NCI-H1694 (cell line): ENCODE measurements at places on chromosomes 3 and 15.

DNA sequence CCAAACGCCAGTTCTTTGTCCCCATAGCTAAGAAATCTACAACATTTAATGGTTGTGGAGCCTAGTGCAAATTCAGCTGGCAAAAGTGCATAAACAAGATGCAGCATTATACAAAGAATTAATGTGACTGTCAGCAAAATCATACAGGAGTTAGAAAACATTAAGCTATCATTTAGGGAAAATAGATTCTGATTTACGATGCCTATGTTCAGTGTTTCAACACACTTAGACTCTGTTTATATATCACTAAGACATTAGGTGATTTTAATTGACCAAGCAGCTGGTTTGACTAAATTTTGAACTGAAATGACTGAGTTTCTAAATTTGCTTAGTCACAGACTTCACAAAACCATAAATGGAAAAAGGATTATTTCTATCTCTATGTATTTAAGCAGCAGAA lies 1076.8 kb downstream of the TBL1XR1 start:
- no peak for DNase-seq

- no peak for DNase-seq
Measured at GRCh38 chr3:140994316-140994715, 52.7 kb downstream of the SLC25A36 start.

DNA sequence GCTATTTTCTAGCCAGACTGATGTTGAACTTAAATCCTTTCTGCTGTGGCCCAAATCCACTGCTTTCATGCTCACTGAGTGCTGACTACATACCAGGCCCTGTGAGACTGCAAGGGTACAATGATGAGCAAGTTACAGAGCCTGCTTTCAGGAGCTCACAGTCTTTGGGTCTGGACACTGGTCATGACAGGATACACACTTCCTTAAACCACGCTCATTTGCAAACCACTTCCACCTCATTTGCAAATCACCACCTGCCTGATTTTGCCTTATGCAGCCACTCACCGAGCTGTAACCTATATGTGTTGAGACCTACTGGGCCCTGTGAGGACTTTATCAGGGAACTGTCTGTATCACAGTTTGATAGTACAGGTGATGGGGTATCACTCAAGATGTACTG lies 50.2 kb upstream of the LRRC58 start:
- no peak for DNase-seq

- DNase-seq = no peak
Measured at GRCh38 chr3:81558106-81558505, 203.3 kb downstream of the GBE1 start.

- no peak for DNase-seq
Measured at GRCh38 chr15:83323296-83323711, 38.8 kb upstream of the BNC1 start.

DNA sequence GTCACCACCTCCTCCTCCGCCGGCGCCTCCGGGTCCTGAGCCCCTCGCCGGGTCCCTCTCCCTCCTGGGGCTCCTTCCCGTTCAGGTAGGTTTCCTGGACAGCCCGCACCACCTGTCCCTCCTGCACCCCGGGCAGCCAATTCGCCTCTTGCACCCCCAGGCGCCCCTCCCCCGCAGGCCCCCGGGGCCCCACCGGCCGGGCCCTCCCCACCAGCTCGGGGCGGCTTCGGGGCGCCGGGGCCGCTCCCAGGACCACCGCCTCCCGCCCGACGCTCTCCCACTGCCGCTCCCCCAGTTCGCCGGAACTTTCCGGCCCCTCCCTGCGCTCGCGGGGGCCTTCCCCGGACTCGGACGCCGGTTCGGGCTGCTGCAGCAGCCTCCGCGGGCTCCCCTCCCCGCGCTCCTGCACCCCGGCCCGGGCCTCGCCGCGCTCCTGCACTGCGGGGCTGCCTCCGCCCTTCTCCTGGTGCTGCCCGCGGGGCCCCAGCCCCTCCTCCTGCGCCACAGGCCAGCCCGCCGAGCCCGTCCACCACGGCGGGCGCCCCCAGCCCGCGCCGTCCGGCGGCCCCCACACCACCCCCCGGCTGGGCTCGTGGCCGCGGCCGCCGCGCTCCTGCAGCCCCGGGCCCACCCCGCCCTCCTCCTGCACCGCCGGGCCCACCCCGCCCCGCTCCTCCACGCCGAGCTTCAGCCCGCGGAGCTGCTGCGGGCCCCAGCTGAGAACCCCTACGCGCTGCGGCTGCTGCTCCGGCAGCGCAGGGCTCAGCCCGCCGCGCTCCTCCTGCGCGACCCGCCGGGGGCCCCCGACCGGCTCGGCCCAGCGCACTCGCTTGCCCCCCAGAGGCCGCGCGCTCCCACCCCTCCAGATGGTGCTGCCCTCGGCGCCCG lies 587 bp upstream of the TNK2 start:
- no peak for DNase-seq

GRCh38 chr3:16508591-16508995 lies 4.9 kb downstream of the RFTN1 start:
- DNase-seq = no peak

GRCh38 chr15:42704492-42704926 lies 32.4 kb downstream of the CDAN1 start:
- DNase-seq = peak; percentile 49

DNA sequence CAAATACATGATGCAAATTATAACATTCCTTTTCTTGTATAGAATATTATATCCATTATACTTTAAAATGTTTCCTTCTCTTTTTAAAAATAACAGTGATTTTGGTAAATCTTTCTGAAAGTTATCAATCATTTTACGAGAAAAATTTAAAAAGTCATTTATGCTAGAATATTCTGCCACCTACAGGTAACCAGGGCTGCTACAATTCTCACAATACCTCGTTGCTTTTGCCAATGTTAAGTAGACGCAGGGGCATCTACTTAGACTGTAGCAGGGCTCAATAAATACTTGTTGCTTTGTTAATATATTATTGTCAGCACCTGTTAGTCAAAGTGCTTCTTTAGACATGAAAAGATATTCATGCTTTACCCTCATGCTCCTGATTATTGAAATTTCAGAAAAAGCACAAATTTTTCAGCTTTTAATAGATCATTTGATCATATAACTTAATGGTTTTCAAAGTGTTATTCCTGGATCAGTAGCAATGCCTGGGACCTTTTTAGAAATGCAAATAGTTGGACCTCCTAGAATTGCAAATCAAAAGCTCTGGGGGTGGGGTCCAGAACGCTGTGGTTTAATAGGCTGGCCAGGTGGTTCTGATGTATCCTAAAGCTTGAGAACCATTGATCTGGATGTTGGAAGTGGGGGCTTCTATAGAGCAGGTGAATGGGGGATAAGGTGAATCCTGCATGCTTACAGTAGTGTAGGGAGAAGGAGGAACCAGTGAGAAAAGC lies 223.6 kb upstream of the PDZRN3 start:
- no peak for DNase-seq

GRCh38 chr3:157329551-157329950 lies 107.1 kb upstream of the PTX3 start:
- no peak for DNase-seq

- DNase-seq = no peak
Measured at GRCh38 chr3:52250122-52250521, 4.6 kb downstream of the PPM1M start.

DNA sequence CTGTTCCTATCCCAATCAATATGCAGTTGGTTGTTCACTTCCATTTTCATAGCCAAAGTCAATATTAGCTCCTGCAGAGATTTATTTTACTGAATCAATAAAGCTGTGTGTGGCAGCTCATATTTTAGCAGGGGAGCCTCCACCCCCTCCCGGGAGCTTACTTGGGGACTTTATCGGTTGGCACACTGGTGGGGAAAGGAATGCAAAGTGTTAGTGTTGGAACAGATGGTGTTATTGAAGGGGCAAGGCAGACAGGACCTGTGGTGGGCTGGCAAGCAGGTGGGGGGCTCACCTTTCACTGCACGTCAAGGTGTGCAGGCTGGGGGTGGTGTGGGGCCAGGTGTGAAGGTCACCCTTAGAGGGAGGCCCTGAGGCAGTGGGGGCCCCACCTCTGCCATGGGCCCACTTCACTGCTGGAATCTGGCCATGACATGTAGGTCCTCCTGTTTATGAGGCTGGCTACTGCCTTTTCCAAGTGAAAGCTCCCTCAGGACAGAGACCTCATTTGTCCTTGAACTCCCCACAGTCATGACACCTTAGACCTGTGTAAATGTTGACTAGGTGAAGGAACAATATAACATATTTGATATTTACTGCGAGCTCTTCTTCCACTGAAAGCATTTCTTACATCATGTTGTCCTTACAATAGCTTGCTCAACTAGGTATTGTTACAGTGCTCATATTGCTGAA lies 44.0 kb upstream of the SEC22A start:
- DNase-seq = no peak

DNA sequence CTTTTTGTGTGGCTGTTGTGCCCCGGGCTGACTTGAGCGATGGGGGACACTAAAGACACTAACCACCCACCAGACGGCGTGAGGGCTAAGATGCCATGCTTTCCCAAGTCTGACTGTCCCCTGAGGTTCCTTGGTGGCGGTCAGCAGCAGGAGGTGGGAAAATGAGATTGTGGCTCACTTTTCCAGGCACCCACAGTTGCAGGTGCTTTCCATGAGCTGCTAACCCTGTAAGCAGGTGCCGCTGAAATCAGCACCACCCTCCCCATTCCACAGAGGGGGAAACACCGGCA lies 17.7 kb downstream of the PRR23E start:
- no peak for DNase-seq

GRCh38 chr3:146834917-146835316 lies 229.8 kb upstream of the PLSCR5 start:
- DNase-seq = no peak

- DNase-seq = no peak
Measured at GRCh38 chr15:69777356-69777755, 320.4 kb downstream of the TLE3 start.

DNA sequence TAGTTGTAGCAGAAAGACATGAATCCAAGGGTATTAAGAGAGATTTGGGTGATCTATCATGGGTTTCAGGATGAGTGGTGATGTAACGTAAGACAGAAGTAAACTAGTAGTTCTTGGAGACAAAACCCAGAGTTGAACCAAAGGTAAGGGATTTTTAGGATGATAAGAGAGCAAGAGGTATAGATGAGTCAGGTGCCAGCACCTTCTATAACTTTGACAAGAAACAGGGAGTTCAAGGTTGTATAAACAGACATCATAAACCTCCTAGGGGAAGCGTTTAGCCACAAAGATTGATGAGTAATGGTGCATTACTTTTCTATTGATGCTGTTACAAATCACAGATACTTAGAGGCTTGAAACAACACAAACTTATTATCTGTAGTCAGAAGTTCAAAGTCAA lies 447.3 kb upstream of the ARHGEF26 start:
- no peak for DNase-seq

- DNase-seq = no peak
Measured at GRCh38 chr15:94029495-94029894, 201.9 kb upstream of the MCTP2 start.

DNA sequence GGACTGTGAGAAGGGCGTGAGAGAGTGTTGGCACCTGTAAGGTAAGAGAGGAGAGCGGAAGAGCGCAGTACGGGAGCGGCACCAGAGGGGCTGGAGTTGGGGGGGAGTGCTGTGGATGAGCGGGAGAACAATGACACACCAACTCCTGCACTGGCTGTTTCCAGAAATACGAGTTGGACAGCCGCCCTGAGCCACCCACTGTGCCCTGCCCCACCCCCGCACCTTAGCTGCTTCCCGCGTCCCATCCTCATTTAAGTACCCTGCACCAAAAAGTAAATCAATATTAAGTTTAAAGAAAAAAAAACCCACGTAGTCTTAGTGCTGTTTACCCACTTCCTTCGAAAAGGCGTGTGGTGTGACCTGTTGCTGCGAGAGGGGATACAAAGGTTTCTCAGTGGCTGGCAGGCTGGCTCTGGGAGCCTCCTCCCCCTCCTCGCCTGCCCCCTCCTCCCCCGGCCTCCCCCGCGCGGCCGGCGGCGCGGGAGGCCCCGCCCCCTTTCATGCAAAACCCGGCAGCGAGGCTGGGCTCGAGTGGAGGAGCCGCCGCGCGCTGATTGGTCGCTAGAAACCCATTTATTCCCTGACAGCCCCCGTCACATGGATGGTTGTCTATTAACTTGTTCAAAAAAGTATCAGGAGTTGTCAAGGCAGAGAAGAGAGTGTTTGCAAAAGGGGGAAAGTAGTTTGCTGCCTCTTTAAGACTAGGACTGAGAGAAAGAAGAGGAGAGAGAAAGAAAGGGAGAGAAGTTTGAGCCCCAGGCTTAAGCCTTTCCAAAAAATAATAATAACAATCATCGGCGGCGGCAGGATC lies at the start of gene SOX2:
TSS of gene SOX2 (plus strand) at position 601 of the 811 bp plus-strand sequence. CDS start 436 bp downstream, outside the sequence.
- DNase-seq = peak; percentile 40

GRCh38 chr3:116442331-116443021 lies 2.8 kb downstream of the LSAMP start:
- DNase-seq = no peak

DNA sequence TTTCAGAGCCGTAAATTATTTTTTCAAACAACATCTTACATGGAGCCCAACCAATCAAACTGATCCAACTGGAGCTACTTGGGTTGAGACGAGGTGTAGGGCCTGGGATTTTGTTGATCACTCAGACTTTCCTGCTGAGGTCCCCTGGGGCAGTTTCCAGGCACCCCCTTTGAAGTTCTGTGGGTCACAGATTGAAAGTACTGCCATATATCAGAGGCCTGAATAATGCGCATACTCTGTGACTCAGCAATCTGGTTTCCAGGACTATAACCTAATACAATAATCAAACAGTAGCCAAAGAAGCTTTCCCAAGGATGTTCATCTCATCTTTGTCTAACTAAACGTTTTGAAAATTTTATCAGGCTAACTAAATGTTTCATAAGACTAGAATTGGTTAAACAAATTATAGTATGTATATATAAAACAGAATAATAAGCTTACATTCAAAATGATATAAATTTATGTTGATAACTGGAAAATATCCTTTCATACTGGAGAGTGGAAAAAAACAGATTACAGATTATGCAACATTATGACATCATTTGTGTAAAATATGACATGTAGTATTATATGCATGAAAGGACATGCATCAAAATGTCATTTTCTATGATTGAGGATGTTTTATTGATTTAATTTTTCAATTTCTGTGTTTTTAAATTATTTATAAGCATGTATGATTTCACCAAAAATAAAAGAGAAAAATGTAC lies 617.1 kb downstream of the NTRK3 start:
- no peak for DNase-seq

- no peak for DNase-seq
Measured at GRCh38 chr3:32815841-32816438, 1.9 kb upstream of the TRIM71 start.

DNA sequence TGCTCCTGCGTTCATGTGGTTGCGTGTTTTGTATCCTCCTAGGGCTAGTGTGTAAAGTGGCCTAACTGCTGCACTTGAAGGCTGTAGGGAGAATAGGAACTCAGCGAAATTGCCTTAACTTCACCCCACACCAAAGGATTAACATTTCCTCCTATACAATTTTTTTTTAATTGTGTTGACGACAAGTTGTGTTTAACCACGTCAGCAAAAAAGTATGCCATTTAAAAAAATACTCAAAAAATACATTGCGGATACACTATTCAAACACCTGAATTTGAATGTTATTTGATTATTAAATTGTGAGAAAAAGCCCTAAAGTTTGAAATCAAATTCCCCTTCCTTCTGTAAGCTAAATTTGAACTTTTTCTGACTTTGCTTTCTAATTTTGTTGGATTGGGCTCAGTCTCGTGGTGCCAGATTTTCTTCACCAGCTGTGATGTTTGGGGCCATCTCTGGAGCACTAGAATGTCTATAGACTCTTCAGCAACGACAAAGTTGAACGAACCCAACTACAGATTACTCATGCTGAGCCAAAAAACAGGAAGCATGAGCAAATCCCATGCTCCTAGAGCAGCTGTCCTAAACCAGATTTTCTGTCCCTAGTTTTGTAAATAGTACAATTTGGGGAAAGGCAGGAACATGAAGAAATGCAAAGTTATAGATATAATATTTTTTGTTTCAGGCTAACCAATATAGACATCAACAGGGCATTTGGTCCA lies 8.1 kb upstream of the SLC9A9 start:
- no peak for DNase-seq

- no peak for DNase-seq
Measured at GRCh38 chr3:194308601-194309449, 42.3 kb downstream of the CPN2 start.
